ENCODE measurements at places on chromosomes 16 and 17. TPM values are rescaled to one million over a fixed set of nuclear protein-coding genes. Genes with fewer than 3 reads are reported as not detected.

The NPIPB8 gene
- total RNA-seq, result 0.33 TPM

The ABI3 gene
- not detected for total RNA-seq

The SRR gene
- total RNA-seq, result 8.5 TPM

The RRAD gene
- total RNA-seq, result 12.3 TPM

The KCNJ12 gene
- 0.68 TPM for total RNA-seq

The DPEP1 gene
- 1.1 TPM for total RNA-seq

The SP6 gene
- total RNA-seq, result 2.8 TPM

The ADCY9 gene
- 6.4 TPM for total RNA-seq

The KRT222 gene
- total RNA-seq, result 0.63 TPM

The UMOD gene
- total RNA-seq, result not detected

The NLRC5 gene
- total RNA-seq, result 3.7 TPM

The DPEP3 gene
- total RNA-seq, result not detected
